ENCODE measurements at places on chromosomes 3 and 15.

DNA sequence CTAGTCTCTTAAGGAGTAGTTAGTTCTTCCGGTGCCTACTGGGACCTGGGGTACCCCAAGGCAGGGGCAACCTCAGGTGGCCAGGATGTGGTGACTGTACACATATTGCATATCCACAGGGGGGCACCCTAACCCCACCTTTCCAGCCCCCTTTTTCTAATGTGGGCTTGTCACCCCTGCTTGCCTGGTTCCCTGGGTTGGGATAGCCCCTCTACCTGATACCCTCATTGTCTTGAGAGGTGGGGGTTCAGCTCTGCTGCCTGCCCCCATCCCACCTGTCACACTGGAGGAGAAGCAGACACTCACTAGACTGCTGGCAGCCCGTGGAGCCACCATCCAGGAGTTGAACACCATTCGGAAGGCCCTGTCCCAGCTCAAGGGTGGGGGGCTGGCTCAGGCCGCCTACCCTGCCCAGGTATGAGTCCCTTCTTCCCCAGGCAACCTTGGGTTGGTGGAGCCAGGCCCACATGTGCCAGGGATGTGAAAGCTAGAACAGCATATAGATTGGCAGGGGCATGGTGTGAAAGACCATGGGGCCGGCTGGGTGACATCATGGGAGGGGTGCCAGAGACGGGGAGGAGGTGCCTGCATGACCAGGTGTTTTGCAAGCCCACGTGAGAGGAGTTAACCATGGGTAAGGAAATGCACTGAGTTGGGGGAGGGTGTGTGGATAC, 4.0 kb downstream of the GLYCTK start:
- DNase-seq: no peak

DNA sequence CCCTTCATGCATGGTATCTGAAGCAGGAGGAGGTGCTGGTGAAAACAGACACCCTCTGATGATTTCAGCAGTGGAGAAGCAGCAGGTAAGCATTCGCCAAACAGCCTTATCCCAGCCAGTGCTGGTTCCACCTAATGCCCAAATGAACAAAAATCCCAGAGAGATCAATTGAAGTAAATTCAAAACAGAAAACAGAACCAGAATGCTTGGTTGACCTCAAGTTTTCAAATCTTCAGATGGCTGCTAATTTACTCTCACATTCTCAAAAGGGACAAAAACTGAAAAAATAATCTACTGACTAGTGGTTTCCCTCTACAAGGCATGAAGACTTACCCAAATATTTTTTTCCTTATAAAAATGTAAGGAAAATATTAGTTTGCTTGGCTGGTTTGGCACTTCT, 87.0 kb upstream of the MYO5C start:
- DNase-seq: no peak

DNA sequence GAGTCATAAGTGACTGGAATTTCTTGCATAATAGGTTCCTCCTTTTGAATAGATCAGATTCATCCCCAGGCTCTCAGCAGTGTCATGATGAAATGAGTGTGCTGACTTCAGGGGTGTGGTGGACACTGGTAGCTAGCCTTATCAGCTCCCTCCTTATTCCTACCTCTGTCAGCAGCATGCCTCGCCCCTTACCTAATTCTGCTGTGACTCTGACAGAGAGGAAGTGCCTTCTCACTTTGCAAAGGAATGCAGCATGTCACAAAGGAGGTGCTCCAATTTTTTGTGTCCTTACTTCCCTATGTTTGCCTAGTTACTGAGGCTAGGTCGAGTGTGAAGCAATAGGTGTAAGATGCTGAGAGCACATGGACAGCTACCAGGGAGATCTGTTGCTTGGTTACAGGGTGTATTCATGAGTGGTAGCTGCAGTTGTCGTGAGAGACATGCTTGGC, 90.6 kb downstream of the TNFAIP8L3 start:
- no peak for DNase-seq

- no peak for DNase-seq
Measured at GRCh38 chr15:26103002-26103404, 239.9 kb upstream of the ATP10A start.

DNA sequence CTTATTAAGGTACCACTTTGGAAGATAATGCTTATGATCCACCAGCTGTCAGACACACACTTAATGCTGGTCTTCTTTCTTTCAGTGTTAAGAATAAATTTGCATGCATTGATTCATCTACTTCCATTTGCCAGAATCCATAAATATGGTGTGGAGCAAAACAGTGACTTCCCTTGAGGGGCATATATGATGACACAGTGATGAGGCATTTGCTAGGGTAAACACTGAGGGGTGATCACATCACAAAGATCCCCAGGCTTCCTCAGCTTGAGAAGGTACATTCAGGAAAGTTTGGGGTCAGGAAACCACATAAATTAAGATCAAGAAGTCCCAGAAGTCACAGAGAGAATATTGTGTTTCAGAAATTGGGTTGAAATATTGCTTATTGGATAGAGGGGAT, 9.9 kb upstream of the ZBED2 start:
- no peak for DNase-seq

- DNase-seq: no peak
Measured at GRCh38 chr15:76614725-76615124, 278.2 kb downstream of the ISL2 start.

DNA sequence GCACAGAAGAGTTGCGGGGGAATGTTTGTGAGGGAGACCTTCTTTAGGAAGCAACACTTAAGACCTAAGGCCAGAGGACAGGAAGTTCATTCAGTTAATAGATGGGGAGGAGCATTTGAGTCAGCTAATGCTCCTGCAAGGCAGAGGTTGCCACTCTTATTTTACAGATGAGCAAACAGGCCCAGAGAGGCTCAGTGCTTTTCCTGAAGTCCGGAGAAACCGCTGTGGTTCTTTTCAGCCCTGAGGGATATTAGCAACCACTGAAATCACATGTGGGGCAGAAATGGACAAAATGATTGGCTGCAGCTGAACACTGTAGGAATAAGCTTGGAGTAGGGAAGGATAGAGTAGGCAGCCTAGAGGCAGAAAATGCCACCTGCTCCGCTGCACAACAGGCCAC, 33.3 kb upstream of the RTP4 start:
- DNase-seq: no peak

DNA sequence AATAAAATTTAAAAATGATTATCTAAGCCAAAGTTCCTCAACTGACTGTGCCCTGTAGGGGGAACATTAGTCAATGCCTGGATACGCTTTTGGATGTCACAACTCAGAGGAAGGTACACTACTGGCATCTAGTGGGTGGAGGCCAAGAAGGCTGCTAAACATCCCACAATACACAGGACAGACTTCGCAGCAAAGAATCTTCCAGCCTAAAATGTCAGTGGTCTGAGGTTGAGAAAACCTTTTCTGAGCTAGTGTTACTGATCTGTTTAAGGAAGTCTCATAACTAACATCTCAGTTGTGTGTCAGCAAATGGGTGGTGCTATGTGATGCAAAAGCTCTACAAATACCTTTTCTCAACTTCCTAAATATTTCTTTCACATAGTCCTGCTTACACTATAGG, 20.9 kb upstream of the LDHAL6B start:
- no peak for DNase-seq

DNA sequence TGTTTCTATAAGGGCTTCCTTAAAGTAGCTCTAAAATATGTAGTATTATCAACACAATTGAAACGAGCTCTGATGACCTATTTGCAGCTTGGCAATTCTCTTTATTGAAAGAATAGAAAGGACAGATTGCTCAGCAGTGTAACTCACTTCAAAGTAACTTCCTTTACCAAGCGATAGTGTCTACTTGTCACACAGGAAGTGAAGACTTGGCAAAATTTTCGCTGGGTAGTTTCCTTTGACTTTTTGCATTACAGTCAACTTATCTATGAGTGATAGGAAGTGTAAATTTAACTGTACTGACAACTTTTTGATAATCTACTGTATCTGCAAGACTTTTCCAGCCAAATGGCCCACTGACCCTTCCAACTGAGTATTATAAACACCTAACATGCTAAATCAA, 22.8 kb downstream of the SLC9A9 start:
- no peak for DNase-seq

DNA sequence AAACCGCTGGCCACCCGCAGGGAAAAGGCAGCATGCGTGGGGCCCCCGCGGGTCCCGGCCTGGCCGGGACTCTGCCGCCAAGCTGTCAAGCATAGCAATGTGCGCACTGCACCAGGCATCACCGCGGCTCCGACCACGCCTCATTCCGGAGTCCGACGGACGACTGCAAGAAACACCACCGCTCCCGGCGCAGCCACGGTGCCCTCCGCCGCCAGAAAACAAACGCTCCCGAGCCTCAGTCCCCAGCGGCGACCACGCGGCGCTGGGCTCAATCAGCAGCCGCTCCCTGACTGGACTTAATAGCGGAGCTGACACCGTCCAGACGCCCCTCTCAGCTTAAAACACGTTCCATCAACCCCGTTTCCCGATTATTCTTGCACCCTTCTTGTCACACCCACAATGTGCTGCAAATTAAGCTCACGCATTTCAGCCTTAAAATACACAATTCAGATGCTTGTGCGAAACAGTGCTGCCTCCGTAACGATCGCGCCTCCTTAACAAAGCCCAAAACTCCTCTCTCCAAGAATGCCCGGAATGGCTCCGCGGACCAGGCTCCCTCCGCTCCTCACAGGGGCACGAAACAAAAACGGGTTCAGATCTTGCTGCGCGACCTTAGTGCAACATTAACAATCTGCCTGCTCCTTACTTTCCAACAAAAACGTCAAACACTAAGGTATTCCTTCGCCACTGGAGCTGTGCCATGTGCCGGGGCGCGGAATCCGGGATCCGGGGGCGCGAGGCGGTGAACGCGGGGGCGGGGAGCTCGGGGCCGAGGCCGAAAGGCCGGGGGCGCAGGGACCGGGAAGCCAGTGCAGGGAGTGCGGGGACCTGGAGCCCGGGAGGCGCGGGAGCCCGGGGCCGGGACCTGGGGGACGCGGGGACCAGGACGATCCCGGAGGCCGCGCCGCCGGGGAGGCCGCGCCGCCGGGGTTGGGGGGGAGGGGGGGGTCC, 655 bp downstream of the CYFIP1 start:
- DNase-seq: no peak

GRCh38 chr3:94665922-94666321, 603.1 kb downstream of the NSUN3 start:
- no peak for DNase-seq

DNA sequence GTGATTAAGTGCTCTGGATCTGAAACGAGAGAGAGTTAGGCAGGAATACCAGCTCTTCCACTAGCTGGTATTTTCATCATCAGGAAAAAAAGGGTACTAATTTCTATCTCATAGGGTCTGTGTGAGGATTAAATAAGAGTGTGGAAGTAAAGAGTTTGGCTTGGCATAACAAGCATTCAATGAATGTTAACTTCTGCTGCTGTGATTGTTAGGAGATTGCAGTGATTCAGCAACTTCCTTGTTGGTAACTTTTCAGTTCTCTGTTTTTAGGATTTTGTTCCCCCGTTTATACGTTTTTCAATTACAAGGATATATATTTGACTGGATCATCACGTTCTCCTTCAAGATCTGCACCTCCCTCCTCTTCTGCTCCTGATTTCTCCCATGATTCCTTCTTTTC, 65.9 kb upstream of the MYO5C start:
- no peak for DNase-seq

DNA sequence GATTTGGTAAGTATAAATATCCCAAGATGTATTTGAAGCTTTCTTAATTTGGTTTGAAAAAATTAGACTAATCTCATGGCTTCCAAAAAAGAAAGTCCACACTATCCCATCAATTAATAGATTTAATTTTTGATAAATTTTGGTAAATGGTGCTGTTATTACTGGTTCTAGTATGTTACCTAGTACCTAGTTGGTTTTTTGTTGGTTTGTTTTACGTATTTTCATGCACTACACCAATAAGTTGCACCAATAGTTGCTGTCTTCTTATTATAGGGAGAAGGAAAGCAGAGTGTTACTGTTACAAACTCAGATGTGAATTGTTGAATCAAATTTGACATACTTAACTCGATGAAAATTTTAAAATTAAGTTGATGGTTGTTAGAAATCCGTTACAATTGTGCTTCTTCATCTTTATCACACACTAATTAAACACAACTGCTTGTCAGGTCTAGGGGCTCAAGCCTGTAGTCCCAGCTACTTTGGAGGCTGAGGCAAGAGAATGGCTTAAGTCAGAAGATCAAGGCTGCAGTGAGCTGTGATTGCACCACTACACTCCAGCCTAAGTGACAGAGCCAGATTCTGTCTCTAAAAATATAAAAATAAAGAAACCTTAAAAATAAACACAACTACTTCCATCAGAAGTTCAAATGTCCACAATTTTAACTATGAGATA, 23.1 kb upstream of the MBNL1 start:
- no peak for DNase-seq

DNA sequence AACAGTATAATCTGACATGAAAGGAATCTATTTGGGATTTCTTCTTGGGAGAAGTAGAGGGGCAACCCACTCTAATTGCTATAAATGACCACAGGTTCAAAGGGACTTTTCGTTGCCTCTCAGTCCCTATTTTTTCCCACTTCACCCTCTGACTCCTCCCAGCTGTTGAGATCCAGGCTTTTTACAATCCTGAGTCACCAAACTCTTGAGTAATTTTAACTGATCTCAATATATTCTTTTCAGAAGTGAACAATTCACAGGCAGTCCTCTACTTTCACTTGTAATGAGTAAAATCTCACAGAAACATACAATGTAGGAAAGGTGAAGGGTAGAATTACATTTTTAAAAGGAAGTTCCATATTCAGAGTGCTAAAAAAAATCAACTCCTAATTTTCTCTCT, 44.6 kb downstream of the EIF4E3 start:
- DNase-seq: no peak

GRCh38 chr3:150254309-150254708, 153.8 kb upstream of the TSC22D2 start:
- no peak for DNase-seq

DNA sequence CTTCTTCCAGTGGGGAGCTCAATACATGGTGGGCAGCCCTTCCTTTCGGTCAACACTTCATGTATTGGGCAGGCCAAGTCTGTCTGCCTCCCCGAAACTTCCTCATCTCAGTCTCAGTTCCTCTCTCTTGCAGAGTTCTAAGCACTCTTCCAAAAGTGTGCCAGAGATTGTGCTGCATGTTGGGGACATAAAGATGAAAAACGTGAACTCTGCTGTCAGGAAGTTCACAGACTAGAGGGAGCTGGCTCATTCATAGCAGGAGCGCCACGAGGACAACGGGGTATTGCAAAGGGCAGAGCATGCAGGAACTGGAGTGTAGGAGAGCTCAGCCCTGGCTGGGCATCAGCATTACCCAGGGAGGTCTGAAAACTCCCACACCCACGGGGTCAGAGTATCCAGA, 15.3 kb upstream of the EPHB3 start:
- no peak for DNase-seq

DNA sequence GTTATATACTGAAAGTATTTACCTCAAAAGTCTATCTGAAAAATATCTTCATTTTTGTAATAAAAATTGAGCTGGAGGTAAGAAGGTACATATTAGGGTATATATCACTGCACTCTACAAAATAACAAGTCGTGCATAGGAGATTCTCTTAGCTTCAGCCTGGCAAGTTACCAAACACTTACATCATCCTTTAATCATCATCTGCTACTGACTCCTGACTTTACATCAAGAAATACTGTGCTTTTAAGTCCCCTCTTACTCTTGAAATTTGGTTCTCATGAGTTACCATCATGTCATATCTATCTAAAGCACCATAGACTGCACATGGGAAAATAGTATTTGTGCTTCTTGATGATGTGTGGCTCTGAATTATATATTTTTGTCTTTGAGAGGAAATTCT, 50.8 kb downstream of the LYSMD4 start:
- DNase-seq: no peak

GRCh38 chr3:71464613-71465012, 118.9 kb downstream of the FOXP1 start:
- no peak for DNase-seq
